ENCODE measurements at places on chromosomes 2 and 18.

- no peak for DNase-seq
Observed at GRCh38 chr18:6031002-6031401, 135.7 kb upstream of the TMEM200C start.

DNA sequence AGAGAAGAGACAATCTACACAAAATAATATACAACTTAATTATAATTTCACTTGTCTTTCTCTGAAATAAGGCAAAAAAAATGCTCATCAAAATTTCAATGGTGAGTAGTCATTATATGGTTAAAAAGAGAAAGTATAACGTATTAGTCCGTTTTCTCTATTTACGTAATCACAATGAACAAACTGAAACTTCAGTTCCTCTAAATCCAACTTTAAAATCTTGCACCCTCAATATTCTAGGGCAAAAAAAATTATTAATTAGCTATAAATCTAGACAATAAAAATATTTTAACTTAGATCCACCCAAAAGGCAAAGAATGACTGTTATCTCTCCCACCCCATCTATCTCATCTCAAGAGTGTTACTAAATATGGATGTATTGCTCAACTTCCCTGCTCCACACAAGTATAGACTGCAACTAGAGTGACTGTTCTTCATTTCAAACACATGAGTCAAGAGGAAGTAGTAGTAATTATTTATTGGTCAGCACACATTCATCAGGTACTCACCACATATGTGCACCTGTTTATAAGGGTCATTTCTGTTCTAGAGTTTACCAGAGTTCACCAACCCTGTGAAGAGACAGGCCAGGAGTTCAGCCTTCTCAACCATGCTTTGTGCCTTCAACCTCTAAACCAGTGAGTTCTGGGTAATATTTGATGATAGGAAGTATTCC is 36.4 kb downstream of the STK39 start:
- DNase-seq: no peak

DNA sequence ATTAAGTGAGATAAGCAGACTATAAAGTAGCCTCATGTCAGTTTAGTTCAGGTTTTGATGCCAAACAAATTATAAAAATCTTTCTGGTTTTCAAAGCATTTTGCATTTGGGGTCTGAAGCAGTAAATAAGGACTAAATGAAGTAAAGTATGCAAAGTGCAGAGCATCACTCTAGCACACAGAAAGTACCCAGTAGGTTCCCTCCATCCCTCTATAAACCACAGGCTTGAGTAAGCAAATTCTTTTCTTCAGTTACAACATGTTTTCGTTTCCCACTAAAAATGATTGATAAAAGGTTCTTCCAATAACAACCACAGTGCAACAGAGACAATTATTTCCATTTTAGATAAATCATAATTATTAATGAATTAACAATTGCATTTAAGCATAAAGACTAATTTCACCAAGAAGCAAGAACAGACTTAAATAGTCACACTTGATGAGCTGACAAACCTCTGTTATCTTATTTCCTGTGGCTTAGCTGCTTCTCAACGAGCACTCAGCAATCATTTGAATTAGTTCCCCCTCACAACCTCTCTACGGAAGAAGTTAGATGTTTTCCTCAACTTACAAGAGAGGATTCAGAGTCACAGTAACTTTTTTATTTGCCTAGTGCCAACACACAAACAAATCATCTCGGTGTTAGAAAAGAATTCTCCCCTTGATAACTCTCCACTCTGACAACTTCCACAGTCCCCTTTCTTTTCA is 249.8 kb downstream of the NBAS start:
- DNase-seq: no peak

DNA sequence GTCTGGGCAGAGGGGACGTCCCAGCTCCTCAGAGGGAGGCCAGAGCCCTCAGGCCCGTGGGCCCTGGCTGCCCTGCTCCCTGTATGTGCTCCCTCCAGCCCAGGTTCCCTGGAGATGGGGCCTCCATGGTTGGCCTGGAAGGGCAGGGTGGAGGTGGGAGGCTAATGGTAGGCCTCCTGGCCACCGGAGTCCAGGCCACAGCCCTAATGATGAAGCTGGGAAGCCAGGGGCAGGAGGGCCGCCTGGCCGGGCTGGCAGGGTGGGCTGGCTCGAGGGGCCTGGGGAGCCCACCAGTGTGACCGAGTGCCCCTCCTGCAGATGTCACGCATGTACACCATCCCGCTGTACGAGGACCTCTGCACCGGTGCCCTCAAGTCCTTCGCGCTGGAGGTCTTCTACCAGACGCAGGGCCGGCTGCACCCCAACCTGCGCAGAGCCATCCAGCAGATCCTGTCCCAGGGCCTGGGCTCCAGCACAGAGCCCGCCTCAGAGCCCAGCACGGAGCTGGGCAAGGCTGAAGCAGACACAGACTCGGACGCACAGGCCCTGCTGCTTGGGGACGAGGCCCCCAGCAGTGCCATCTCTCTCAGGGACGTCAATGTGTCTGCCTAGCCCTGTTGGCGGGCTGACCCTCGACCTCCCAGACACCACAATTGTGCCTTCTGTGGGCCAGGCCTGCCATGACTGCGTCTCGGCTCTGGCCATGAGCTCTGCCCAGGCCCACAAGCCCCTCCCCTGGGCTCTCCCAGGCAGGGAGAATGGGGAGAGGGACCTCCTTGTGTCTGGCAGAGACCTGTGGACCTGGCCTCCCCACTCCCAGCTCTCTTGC is 9.0 kb upstream of the CAPN10 start:
- DNase-seq: no peak

DNA sequence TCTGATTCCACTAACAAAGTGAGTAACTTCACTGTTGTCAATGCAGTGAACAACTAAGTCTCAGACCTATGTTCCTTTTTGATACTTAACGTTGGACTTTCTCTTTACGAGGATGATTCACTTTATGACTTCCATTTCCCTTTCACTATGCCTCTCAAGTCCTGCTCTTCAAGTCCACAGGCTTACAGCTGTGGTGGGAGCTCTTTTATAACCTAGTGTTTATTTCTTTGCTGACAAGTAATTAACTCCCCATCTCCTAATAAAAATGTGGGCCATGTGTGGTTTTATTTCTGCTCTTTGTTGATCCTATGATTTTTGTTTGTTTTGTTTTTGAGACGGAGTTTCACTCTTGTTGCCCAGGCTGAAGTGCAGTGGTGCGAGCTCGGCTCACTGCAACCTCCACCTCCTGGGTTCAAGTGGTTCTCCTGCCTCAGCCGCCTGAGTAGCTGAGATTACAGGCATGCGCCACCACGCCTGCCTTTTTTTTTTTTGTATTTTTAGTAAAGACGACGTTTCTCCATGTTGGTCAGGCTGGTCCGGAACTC is 142.1 kb downstream of the USP34 start:
- DNase-seq: no peak

DNA sequence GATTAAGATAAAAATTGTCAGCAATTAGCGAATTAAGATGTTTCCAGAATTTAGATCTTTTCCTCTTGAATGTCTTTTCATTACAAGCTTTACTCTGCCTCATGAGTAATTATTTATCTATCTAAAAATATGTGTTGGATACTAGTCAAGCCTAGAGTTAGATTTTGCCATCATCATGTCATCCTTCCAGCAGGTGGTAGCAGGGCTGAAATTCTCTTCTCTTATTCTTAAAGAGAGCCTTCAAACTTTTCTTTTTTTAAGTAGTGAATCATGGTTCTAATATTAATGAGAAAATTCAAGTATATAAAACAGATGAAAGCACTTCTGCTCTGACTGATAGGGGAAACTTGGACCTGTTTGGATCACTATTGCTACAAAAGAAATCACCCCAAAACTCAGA is 240.7 kb upstream of the EPAS1 start:
- DNase-seq: no peak

- DNase-seq: no peak
Observed at GRCh38 chr18:3456686-3457069, 6.7 kb downstream of the TGIF1 start.

DNA sequence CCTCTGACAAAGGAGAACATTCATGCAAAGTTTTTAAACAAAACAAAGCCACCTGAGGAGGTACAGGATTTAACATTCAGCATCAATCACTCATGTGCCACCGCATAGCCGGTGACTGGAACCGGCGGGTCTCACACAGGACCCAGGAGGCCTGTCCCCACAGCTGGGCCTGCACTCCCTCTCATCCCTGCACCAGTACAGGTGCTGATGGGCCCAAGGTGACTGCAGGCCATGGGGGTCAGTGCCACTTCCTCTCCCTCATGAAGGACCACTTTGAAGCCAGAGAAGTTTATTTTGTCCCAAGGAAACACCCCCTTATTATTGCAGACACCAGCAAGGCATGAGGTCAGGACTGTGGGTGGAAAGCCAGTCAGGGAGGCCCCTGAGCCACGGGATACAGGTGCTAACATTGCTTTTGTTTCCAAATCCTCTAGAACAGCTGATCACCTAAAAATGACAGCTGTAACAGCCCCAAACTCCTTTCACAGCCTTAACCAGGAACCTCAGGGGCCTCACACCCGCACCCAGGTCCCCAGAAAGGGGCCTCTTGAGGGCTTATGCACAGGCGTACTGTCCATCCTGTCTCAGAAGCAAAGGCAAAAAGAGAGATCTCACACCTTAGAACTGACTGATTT is 14.0 kb downstream of the PARD6G start:
- DNase-seq: no peak

- no peak for DNase-seq
Observed at GRCh38 chr2:31239593-31240177, 5.7 kb downstream of the EHD3 start.

DNA sequence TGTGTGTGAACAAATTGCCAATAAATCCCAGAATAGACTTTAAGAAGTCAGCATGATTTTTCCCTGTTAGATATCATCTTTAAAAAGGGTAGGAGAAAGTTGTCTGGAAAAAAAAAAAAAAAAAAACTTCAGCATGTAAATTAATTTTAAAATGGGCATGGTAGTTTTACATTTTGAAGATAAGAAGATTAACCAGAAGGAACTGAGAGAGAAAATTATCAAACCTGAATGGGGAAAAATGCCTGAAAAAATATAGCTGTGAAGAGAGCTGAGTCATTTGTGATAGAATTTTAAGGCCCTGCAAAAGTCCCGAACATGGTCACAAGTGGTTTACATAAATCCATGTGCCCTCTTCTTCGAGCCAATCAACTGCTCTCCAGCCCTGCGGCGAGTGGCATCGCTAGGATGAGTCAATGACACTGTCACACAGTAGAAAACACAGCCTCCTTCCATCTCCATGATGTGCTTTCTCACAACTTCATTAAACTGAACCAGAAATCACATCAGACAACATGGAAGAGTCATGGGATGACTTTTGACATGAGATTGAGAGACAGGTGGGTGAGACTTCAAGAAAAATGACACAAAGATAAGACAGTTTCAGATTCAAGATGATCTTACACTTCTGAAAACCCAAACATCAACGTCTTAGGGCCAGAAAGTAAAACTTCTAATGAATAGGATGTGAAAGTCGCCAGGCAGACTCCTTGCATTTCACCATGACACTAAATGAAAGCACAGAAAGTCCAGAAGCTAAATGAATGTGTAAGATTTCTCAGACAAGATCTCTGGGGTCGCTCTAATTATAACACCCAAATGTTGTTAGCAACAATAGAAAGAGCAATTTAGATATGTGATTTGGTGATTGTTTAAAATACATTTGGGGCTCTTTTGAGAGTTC is 273.0 kb upstream of the ID2 start:
- DNase-seq: peak; percentile 79

DNA sequence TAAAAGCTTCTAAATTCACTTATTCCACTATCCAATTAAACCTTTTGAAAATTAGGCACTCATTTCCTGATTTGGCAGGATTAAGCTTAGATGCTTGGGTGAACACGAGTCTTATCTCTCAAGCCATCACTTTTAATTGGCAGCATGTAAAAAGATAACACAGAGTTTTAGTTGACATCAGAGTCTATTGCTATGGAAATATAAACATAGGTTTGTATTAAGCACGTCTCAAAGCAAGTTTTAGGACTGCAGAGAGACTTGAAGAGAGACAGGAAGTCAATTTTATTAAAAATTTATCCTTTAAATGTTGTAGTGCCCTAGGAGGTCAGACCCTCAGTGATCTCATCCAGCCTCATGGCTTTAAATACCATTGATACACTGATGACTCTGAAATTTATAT is 5.6 kb downstream of the RBKS start:
- no peak for DNase-seq

DNA sequence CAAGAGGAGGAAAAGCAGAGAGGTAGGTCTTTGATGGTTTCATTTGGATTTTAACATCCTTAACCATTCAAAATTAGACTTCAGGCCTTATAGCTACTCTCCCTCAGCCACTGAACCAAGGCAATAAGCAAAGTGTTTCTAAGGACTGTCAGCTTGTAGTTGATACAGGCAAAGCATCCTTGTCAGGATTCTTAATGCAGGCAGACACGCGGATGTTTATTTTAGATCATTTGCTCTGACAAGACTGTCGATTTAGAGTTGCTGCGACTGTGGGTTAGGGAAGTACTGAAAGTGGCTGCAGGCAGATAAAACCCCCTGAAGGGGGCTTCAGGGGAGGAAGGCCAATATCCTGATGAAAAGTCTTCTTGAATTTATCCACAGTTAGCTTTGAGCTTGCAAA is 46.6 kb downstream of the CDH20 start:
- no peak for DNase-seq

DNA sequence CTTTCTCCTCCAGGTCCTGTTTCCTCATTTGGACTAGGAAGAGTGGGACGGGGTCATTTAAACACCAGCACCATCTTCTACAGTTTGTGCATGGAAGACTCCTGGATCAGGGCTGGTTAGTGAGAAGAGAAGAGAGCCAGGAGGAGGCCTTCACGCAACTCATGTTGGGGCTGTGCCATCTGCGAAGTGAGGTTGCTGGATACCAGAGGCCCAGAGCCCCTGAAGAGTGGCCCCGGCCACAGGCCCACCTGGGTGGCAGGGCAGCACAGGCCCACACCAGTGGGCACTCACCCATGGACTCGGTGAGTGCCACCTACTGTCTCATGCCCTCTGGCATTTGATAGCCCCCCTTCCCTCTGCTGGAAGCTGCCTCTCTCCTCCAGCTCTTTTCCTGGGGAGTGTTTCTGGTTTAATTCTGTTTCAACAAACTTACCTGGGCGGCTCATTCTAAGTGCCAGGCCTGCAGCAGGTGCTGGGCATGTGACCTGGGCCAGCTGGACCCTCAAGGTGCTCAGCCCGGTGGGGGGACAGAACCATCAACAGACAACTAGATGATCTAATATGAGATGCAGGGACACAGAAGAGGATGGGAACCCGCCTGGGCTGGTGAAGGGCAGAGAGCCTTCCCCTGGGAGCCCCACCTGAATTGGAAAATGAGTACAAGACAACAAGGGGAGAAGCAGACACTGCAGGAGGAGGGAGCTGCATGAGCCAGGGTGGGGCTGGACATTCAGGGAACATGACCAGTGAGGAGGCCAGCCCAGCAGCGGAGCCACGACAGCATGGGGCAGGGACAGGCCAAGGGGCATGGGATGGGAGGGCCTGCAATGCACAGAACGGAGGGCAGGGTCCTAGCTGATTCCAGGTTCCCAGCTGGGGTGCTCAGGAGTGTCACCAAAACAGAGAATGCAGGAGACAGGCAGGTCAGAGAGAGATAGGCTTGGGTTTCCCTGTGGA is 70.6 kb downstream of the MARCO start:
- no peak for DNase-seq

GRCh38 chr2:216665242-216665641 is 30.1 kb downstream of the IGFBP5 start:
- DNase-seq: no peak

- no peak for DNase-seq
Observed at GRCh38 chr2:220025207-220025606, 397.8 kb downstream of the SLC4A3 start.

Data from activated CD4-positive, alpha-beta T cell treated with anti-CD3 and anti-CD28 coated beads, Interleukin-2, amount 50 U/mL, for 48 hours (primary cell).